ENCODE measurements at places on chromosomes 4 and X.

GRCh38 chrX:52363247-52363883, 5.5 kb upstream of the XAGE2 start:
- DNase-seq: no peak

GRCh38 chrX:15416133-15416993, 32.1 kb upstream of the VEGFD start:
- no peak for DNase-seq

- DNase-seq: no peak
Measured at GRCh38 chr4:145308598-145308997, 128.2 kb upstream of the OTUD4 start.

DNA sequence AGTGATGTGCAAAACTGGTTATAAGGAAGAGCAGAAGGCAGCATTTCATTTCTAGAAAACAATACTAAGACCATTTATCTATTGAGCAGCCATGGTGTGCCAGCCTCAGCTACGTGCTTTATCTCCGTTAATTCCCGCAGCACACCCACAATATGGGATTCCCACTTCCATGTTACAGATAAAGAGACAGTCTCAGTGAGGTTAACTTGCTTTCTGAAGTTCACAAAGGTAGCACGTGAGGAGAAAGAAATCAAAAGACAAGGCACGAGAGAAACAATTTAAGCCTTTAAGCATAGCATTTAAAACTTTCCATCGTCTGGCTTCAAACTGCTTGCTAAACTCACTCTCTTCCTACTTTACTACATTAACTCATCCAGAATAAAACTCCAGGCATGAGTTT, 8.0 kb upstream of the RPL34 start:
- DNase-seq: no peak

DNA sequence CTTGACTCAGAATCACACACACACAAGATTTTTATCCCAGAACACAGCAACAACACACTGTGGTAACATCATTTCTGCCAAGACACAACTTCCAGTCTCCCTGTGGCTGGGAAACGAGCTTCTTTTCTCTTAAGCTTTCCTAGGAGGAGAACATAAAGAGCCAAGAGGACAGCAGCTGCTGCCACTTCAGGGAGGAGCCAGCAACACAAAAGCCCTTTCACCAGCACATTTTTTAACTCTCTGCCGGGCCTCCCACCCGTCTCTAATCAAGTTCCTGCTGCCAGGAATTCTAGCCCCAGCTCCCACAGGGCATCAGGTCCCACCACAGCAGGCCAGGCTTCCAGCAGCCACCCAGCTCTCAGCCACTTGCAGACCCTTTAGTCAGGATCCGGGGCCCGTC, 22.4 kb downstream of the FAT1 start:
- no peak for DNase-seq

DNA sequence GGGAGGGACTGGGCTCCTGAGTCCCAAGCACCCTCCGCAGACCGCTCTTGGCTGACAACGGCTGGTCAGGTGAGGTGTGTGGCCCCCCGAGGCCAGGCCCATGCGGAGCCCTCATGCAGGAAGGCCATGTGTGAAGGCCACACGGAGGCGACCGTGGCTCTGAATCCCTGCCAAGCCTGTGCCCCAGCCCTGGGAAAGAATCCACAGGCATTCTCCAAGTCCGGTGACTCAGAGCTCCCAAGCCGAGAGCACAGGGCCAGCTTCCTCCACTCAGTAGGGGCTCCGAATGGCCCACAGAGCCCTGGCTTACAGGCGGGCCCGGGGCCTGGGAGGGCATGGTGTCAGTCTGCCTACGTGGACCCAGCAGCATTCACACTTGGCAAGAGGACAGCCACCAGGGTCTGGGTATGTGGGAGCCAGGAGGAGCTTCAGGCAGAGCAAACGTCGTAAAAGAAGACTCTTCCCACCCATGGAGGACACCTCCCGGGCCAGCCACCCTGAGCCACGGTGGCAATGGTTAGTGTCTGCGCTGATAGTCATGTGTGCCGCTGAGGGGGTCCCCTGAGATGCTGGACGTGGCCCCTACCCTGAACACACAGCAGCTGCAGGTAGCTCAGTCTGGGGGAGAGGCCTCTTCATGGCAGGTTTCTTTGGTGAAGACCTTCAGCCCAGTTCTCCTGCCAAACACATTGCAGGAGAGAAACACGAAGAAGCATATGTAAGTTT, 105.7 kb downstream of the PSAPL1 start:
- no peak for DNase-seq

DNA sequence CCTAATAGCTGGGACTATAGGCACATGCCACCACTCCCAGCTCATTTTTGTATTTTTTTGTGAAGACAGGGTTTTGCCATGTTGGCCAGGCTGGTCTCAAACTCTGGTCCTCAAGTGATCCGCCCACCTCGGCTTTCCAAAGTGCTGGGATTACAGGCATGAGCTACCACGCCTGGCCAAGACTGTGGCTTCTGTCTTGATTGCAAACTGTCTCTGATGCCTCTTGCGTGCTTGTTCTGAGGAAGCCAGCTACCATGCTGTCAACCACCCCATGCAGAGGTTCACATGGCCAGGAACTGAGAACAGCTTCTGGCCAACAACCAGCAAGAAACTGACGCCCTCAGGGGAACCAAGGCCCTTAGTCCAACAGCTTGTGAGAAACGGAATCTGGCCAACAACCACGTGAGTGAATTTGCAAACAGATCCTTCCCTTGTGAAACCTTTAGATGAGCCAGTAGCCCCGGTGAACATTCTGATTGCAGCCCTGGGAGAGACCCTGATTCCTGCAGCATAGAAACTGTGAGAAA, 71.2 kb downstream of the SUPT20HL2 start:
- DNase-seq: no peak

- DNase-seq: no peak
Measured at GRCh38 chrX:120741452-120741851, 111.6 kb upstream of the C1GALT1C1 start.

- DNase-seq: no peak
Measured at GRCh38 chrX:103927633-103928032, 34.8 kb upstream of the TMSB15B start.

DNA sequence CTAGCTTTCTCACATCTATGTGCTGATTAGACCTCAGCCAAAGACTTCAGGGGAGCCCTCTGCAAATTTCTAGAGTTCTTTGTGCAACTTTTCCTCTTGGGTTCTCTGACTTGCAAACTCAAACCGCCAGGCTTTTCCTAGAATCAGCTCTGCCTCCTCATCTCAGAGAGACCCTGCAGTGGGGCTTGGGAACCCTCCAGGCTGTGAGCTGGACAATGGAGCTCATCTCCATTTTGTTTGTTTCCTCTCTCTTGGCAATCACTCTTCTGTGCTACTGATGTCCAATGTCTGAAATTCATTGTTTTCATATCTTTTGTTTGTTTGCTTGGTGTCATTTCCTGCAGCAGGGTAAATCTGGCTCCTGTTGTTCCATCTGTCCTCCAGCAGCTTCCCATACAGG, 33.0 kb downstream of the GYPB start:
- DNase-seq: no peak

DNA sequence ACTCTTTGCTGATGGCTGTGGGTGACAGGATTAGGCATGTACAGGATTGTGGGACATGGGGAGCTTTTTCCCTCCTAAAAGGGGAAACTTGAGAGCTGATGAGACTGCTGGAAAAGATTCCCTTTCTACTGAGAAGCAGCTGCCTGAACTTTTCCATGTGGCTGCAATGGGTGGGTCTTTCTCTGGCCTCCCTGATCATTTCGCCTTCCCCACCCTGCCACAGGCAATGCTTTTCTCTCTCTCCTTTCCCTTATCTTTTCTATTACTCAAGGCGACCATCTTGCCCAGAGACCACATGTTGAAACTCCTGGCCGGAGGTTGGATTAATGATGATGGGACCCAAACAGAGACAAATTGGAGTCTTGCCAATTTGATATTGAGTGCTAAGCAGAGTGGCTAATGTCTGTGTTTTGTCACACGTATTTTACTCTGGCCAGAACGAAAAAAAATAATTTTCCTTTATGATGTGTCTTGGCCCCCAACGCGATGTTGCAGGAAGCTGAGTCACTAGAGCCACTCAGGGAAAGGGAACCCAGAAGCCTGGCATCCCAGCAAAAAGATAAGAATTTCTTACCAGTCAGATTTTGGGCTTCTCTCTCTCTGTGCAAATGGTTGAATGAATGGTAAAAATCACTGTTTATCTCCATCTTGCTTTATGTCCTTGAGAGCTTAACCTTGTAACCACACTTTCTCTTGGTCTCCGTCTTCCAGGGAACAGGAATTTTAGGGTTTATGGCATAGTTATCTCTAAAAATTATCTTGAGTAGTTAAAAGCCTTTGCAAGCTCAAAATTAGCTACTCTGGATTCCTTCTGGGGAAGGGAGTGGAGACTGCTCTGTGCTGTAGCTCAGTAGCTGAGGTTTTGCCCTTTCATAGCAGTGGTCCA, 19.4 kb upstream of the ATP8A1 start:
- DNase-seq: no peak

- no peak for DNase-seq
Measured at GRCh38 chr4:109334129-109335105, 32.0 kb upstream of the COL25A1 start.

DNA sequence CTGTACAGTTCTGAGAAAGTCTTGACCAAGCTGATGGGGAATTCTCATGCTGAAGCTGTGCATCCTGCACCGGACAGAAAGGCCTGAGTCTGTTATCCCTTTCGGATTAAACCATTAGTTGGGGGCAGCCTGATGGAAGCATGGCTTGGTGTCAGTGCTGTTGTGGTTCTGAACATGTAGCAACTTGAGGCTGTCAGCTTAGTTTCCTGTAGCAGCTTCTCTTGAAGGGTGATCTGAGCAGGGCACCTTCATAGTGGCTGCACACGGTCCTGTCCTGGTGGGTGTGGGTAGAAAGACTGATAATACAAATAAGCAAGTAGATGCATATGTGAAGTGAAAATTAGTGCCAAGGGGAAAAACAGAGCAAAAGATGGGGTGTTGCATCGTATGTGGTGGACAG, 11.7 kb downstream of the KIAA0232 start:
- DNase-seq: no peak

DNA sequence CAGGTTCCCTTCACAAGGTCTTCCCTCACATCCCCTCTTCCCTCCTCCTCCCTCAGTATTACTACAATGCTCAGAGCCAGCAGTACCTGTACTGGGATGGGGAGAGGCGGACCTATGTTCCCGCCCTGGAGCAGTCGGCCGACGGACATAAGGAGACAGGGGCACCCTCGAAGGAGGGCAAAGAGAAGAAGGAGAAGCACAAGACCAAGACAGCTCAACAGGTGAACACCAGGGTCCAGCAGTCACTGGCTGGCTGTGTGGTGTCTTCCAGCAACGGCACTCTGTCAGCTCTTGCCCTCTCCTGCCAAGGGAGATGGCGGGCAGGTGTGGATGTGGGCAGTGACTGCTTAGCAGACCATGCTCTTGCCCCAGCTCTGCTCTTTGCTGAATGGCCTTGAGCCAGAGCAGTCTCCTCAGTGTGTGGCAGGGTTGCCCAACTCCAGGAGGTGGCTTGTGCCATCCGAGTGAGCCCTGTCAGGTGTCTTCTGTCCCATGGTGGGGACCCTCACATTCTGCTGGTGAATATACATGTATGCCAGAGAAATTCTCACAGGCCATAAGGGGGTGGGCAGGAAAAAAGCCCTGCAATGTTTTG, 11.4 kb upstream of the UBA1 start:
- no peak for DNase-seq

DNA sequence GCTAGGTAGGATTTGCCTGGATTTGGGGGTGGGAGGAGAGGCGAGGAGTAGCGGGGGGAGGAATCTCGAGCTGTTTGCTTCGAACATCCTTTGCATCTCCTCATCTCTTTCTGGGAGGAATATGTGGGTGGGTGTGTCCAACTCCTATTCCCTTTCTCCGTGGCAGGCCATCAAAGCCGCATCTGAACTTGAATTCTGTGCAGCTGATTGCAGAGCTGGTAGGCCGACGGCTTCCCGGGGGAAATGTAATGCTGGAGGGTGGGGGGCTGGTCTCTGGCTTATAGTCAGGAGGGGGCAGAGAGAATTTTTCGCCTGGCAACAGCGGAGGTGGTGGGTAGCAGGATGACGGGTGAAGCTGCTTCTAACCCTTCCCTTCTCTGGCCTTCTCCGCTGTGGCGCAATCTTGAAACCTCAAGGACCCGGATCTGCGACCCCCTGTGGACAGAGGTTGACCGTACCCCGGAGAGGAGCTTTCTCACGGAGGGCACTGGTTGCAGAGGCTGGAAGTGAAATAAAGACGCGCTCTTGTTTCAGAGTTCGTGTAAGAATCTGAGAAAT, 628 bp downstream of the ZCCHC12 start:
- no peak for DNase-seq

GRCh38 chrX:19568422-19568821, 53.1 kb upstream of the MAP3K15 start:
- DNase-seq: no peak

DNA sequence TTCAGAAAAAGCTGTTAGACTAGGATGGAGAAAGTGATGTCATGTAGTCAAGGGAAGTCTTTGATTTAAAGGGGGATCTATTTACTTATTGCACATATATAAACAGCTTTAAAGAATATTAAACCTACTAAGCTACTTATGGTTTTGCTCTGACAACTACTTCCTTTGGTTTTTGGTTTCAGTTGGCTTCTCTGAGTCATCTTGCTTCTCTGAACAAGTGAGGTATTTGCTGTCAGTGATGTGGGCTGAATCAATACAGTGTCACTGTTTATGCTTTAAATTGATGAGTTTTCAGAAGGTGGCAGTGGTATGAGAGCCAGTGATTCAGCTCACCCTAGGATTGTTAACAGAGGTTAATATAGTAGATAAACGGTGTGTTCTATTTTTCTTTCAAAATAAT, 75.1 kb downstream of the CEP44 start:
- DNase-seq: no peak

DNA sequence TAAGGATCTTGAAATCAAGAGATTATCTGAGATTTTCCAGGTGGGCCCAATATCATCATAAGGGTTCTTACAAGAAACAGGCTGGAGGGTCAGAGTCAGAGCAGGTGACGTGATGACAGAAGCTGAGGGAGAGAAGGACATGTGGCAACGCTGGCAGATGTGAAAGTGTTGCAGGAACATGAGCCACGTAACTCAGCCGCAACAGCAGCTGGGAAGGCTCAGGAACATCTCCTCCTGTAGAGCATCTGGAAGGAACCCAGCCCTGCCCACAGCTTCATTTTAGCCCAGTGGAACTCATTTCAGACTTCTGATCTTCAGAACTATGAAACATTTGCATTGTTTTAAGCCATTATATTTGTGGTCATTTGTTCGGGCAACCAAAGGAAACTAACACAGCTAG, 156.3 kb upstream of the VEGFC start:
- DNase-seq: no peak

GRCh38 chr4:141560056-141560455, 76.3 kb upstream of the IL15 start:
- DNase-seq: no peak

GRCh38 chrX:28848707-28849106, 261.5 kb downstream of the IL1RAPL1 start:
- DNase-seq: no peak

DNA sequence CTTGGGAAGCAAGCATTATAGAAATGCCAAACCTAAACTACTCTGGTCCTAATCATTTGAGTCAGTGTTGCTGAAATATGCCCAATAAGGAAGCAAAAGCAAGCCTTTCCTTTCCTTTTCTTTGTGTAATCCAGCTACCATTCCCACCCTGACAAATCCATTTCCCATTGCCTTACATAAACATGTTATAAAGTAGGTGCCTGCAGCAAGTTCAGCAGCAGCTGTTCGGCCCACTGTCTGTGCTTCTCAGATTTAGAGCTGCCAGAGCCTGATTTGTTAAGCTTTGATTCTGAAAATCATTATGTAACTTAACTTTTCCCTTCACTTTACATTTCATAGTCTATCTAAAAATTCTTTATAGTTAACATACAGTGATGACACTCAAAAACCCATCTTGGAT, 148.6 kb downstream of the EPHA5 start:
- no peak for DNase-seq

- DNase-seq: no peak
Measured at GRCh38 chrX:56226980-56227379, 5.2 kb upstream of the KLF8 start.

- no peak for DNase-seq
Measured at GRCh38 chr4:25884031-25884782, 21.4 kb upstream of the SEL1L3 start.
